Activated CD8-positive, alpha-beta memory T cell treated with anti-CD3 and anti-CD28 coated beads, Interleukin-2, amount 10 ng/mL, durations not matched to agents 7 days and 5 days (primary cell): ENCODE measurements at places on chromosomes 1 and 21.
A peak's percentile ranks its signal among the peaks of the same experiment; 100 is the strongest.

DNA sequence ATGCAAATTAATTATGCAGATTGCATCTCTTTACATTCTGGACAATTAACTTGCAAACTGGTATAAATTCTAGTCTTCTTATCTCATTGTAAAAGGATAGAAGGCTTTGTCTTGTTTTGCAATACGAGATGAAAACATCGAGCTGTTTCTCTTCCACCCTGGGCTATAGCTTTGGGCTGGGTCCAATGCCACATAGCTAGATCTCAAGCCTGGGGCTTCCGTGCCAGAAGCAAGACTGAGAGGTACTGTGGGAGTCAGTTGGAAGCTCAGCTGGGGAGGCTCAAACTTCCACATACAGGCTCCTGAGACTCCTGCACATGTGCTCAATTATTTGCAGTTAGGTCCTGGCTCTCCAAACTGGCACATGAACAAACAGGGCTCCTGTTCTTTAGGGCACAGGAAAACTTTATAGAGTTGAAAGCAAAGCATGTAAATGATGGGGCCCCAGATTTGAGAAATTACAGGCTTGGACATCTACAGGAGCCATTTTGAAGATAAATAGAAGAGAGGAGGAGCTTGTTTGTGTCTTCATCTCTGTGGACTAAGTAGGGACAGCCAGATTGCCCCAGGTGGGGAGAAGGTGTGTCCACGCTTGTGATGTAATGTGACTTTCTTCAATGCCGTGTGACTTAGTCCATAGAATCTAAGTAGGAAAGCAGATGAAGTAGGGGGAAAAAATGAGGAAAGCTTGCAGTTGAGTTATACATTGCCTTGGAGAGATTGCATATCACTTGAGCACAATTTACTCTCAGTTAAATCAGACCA lies 65.9 kb upstream of the SIPA1L2 start:
- peaks cover 7% of the 10 kb centered on the region for H3K27me3 ChIP-seq
- no peak for DNase-seq
- H3K4me1 ChIP-seq = no peaks in the 10 kb centered on the region
- H3K27ac ChIP-seq = no peak overlapping the region
- H3K36me3 ChIP-seq = no peaks in the 10 kb centered on the region

DNA sequence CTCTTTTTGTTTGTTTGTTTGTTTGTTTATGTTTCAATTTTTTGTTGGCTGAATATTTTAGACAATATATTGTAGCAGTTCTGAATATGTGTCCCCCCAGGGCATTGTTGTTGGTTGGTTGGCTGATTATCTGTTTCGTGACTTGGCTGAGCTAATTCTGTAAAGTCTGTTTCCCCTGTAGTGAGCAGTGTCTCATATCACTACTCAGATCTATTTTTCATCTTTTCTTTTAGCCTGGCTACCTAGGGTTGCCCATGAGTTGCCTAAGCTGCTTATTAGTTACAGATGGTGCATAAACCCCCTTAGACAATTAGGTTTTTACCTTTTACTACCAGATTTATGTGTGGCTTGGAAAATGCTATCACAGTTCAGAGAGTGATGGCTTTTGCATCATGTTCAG lies 32.3 kb downstream of the CFAP57 start:
- no peak for DNase-seq
- no peaks in the 10 kb centered on the region for H3K4me1 ChIP-seq
- no peak overlapping the region for H3K4me3 ChIP-seq
- peaks cover 2% of the 10 kb centered on the region for H3K36me3 ChIP-seq
- no peak overlapping the region for H3K27ac ChIP-seq

DNA sequence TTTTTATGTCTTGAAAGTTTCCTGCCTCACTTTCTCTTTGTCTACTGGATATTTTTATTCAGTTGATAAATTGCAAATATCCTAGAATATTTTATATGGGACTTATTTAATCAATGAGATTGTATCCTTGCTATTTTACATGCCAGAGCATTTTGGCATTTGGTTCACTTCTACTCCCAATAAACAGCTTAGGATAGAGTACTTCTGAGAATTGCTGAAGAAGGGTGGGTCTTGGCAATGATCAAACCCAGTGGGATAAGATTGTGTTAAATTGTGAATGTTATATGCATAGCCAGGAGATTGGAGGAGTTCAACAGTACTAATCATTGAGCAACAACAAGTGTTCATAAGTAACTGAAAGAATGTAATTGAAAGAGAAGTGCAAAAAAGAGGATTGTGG lies 60.1 kb downstream of the SDCCAG8 start:
- no peak for DNase-seq
- H3K36me3 ChIP-seq = peaks cover 7% of the 10 kb centered on the region
- H3K4me1 ChIP-seq = peaks cover 10% of the 10 kb centered on the region

- H3K27me3 ChIP-seq = no peaks in the 10 kb centered on the region
- no peak overlapping the region for H3K27ac ChIP-seq
- peaks cover 29% of the 10 kb centered on the region for H3K4me1 ChIP-seq
- no peak overlapping the region for H3K4me3 ChIP-seq
- no peaks in the 10 kb centered on the region for H3K36me3 ChIP-seq
These were observed 712 bp upstream of the LAMB3 start for GRCh38 chr1:209652873-209653401.

GRCh38 chr1:8878448-8878697 lies at the start of gene ENO1:
TSS of gene ENO1 (minus strand) at chr1:8878686. CDS start at chr1:8874908, 3,778 bp downstream.
- DNase-seq = no peak
- peak within 1 kb of the TSS; percentile 97 for H3K27ac ChIP-seq
- peaks cover 53% of the 10 kb centered on the region for H3K36me3 ChIP-seq
